ENCODE measurements at places on chromosomes 3 and 15.

DNA sequence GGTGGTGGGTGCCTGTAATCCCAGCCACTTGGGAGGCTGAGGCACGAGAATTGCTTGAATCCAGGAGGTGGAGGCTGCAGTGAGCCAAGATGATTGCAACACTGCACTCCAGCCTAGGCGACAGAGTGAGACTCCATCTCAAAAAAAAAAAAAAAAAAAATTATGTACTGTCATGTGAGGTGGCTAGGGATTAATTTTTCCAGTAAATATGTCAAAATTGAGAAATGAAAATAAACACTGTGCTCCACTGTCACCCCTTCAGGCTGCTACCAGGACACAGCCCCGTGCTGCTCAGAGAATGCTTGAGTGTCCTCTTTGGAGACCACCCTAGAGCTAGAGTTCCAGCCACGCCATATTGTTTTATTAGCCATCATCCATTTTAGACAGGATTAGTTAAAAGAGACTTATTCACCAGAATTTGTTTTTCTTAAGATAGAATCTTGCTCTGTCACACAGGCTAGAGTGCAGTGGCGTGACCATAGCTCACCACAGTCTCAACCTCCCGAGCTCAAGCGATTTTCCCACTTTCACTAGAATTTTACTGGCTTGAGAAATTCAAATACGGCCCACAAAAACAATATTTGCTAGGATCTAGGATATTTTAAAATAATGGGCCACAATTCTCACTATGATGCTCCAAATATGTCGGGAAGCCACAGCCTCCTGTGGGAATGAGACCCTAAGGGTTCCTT is 642 bp downstream of the CD80 start:
- DNase-seq = no peak

DNA sequence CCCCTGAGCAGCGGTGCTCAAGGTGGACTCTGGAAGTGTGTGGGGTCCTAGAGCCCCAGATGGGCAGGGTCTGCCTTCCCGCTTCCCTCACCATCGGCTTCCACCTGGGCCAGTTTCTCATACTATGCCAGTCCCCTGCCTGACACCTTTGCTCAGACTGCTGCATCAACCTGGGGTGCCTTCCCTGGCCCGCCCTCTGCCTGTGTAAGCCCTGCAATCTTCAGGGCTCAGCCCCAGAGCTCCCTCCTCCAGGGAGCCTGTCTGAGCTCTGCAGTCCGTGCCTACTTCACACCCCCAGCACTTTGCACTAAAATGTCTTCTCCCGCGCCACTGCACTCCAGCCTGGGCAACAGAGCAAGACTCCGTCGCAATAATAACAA is 13.1 kb downstream of the CSK start:
- DNase-seq = no peak

GRCh38 chr15:90895571-90896117 is 7.5 kb upstream of the MAN2A2 start:
- DNase-seq = no peak

DNA sequence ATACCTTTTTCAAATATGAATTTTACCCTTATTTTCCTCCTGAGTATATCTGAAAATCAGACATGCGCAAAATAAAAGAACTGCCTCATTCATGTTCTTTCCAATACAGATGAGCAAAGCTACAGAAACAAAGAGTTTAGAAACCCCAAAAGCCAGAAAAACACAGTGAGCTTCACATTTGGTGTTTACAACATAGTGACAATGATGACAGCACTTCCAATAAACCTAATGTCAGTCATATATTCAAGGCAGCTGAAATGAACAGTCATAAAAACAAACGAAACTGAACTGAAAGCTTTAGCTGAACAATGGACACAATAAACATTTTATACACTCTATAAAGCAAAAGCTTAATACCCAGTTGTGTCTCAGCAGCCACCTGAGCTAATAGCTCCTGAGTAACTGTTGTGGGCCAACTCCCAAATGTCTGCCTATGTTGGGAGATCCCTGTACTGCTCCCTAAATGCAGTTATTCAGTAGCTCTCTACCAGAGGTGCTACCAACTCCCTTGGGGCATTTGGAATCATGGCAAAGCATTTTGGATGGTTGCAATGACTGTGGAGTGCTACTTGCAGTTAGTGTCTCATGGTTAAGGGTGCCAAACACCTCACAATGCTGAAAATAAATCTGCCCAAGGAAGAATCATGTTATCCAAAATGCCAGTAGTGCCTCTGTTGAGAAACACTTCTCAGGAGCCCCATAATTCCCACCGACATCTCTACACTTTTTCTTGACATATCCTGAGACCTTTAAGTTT is 131.5 kb downstream of the TGFBR2 start:
- no peak for DNase-seq

GRCh38 chr15:78007211-78007931 is 70.1 kb downstream of the TBC1D2B start:
- DNase-seq = no peak

DNA sequence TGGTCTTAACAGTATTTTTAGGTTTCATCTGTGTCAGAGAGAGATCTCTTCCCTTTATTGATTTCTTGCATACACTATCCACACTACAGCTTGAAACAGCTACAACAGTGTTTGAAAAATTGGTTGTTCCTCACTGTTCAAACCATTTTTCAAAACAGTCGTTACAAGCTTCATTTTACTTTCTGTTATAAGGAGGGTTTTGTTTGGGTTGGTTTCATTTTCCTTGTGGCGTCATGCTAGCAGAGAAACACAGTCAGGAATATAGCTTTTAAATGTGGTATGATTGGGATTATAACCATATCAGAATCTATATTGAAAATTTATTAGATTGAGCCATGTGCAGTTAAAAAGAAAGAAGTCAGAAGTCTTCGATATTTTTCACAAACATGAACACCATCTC is 400.6 kb downstream of the ZBTB20 start:
- DNase-seq = no peak

DNA sequence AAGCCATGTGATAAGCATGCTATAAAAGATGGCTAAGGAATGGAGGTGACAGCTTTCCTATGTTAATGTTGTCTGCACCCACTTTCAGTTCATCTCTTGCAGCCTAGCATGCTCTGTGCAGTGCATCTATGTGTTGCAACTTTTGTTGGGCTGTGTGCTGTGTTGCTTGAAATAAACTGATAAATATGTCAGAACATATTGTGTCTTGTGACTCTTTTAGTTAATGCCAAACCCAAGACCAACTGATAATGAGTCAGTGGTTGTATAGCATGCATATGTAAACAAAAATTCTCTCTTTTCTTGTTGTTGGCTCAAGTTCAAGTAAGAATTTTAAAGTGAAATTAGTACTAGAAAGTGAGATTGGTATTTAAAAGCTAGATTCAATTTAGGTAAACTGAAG is 37.0 kb upstream of the SCN10A start:
- DNase-seq = no peak

DNA sequence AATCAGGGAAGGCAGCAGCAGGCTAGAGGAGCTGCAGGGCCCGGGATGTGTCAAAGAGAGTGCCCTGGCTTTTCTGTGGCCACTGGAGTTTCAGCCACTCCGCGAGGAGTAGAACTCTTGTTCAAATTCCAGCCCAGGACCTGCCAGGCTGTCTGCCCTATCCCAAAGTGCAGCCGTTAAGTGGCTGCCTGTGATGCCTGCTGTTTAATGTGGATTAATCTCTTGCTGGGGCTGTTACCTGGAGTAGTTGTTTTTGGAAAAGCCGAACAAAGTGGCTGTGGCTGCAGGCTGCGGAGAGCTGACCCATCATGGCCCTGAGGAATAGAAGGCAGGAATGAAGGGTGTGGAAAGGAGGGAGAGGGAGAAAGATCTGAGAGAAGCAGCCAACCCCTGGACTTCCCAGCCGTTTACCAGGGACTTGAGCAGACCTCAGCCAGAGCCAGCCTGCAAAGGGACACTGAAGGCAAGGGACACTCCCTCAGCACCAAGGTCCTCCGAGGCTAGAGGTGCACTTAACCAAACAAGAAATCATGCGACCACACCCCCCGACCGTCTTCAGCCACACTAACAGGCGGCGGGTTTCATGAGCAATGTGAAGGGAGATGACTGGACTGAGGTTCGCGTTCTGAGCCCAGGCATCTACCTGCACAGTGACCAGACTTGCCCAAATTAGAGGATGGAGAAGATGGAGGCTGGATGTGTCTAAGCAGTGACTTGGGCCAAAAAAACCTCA is 4.7 kb downstream of the CDAN1 start:
- DNase-seq = no peak

GRCh38 chr3:145333931-145334330 is 827.1 kb downstream of the PLOD2 start:
- DNase-seq = no peak

GRCh38 chr15:69579950-69580618 is 127.5 kb downstream of the RPLP1 start:
- DNase-seq = no peak

DNA sequence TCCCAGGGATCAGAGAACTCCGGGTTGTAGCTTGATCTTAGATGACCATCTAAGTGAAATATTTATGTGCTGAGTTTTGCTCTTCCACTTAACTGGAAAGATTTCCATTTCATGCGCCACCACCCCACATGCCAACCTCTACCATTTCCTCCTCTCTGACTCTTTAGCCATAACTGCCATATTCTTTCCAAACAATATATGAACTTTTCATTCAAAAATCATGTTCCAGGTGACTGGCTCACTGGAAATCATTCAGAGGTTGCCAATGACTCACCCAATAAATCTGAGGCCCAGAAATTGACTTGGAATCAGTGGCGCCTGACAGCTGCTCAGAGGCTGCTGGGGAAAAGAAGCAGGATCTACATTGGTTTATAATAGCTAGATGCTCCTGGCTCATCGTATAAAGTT is 31.6 kb upstream of the FAM174B start:
- DNase-seq = no peak

- no peak for DNase-seq
Observed at GRCh38 chr15:98900356-98900755, 107.2 kb downstream of the PGPEP1L start.

DNA sequence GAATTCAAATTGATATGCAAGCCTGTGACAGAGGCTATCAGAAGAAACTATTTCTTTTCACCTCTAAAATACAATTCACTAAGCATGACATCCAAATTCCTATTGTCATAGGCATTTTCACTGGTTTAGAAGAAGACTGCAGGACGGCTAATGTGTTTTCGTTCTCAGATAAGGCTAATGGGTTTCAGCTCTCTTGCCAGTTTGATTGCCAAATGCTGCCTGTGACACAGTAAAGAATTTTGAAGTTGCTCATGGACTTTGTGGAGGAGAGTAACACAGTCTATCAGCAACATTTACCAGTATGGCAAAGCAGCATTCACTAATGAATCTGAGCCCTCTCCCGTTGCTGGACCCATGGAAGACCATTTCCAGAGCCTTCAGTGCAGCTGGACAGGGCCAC is 948.1 kb downstream of the FHIT start:
- no peak for DNase-seq

- no peak for DNase-seq
Observed at GRCh38 chr3:42507252-42507651, 4.8 kb downstream of the VIPR1 start.

All from stimulated activated CD4-positive, alpha-beta T cell treated with anti-CD3 and anti-CD28 coated beads, Interleukin-1b, Interleukin-23, amount 100 ng/mL, for 1 hour (primary cell).